Tibial nerve (tissue), 4 donors: ENCODE measurements at places on chromosomes 4 and X.
A peak's percentile ranks its signal among the peaks of the same experiment; 100 is the strongest.

GRCh38 chrX:15441464-15441863, 51.7 kb downstream of the PIR start:
- H3K36me3 ChIP-seq: no peaks in the 10 kb centered on the region
- no peaks in the 10 kb centered on the region for H3K4me1 ChIP-seq

- DNase-seq: no peak
- H3K27ac ChIP-seq: peak within 1 kb of the TSS; percentile 62
- no peaks in the 10 kb centered on the region for H3K36me3 ChIP-seq
- no peaks in the 10 kb centered on the region for H3K27me3 ChIP-seq
- no peaks in the 10 kb centered on the region for H3K4me1 ChIP-seq
- H3K4me3 ChIP-seq: peak within 1 kb of the TSS; percentile 61
Measured at GRCh38 chr4:186104114-186104889, at the start of gene FAM149A. Gene FAM149A, plus strand, starts transcription at chr4:186104704.

DNA sequence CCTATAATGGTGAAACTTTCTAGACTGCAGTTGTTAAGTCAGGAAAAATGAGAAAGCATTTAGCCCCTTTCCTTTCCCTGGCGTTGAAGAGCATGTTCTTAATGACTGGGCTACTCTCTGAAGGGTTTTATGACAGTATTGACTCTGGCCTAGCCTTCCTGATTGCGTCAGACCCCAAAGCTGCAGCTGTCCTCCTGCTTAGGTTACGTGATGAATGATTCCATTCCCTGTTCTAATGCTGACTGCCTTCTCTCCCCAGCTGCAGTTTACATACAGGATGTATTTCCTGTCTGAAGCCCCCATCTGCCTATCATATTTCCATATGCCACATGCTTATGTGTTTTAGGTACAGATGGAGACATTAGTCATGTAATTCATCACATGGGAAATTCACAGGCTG, 105.8 kb upstream of the EGFL6 start:
- H3K4me1 ChIP-seq: no peaks in the 10 kb centered on the region
- DNase-seq: peak; percentile 52
- H3K27me3 ChIP-seq: no peaks in the 10 kb centered on the region
- no peaks in the 10 kb centered on the region for H3K36me3 ChIP-seq
- H3K27ac ChIP-seq: peak overlapping the region; percentile 61

DNA sequence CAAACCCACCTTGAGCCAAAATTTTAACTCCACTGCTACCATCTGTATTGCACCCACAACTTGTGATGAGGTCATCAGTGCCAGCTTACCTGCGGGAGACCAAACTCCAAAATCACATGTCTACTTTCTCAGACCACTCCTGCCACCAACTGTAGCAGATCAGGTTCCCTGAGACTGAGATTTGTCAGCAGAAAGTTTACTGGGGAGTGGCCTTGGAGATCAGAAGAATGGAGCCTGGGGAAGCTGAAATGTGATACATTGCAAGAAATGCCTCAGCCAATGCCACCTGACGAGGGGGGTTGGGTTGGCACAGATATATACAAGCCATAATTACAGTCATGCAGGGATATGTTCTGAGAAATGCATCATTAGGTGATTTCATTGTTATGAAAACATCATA, 19.1 kb downstream of the HAUS3 start:
- no peaks in the 10 kb centered on the region for H3K27me3 ChIP-seq
- no peak for DNase-seq
- H3K4me1 ChIP-seq: peaks cover 8% of the 10 kb centered on the region
- H3K27ac ChIP-seq: no peak overlapping the region
- peaks cover 34% of the 10 kb centered on the region for H3K36me3 ChIP-seq
- no peak overlapping the region for H3K4me3 ChIP-seq

- H3K4me1 ChIP-seq: no peaks in the 10 kb centered on the region
- no peaks in the 10 kb centered on the region for H3K36me3 ChIP-seq
- no peaks in the 10 kb centered on the region for H3K27me3 ChIP-seq
- no peak for DNase-seq
- no peak overlapping the region for H3K4me3 ChIP-seq
Measured at GRCh38 chrX:153371256-153371655, 29.9 kb downstream of the PNMA6E start.

- DNase-seq: no peak
- no peak overlapping the region for H3K27ac ChIP-seq
- H3K27me3 ChIP-seq: no peaks in the 10 kb centered on the region
Measured at GRCh38 chr4:84753321-84753972, 170.5 kb downstream of the CDS1 start.

- H3K27ac ChIP-seq: no peak overlapping the region
- H3K36me3 ChIP-seq: no peaks in the 10 kb centered on the region
- DNase-seq: no peak
- no peak overlapping the region for H3K4me3 ChIP-seq
- H3K4me1 ChIP-seq: no peaks in the 10 kb centered on the region
Measured at GRCh38 chrX:23797371-23798128, 14.6 kb downstream of the SAT1 start.

DNA sequence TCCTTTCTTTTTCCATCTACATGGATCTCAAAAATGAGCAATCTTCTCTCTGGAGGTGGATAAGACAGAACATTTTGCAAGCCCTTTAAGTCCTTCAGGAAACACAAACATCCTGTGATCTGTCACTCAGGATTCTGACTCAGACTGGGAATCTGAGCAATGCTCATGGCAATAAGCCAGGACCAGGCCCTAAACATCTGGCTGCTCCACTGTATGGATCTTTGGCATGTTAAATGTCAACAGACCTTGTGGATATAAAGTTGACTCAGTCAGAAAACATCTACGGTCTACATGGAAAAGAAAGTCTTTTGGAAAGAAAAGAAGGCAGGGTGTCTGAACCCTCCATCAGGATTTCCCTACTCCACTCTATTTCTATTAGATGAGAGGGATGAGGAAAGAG, 17.8 kb upstream of the CHIC2 start:
- peaks cover 8% of the 10 kb centered on the region for H3K4me1 ChIP-seq
- H3K4me3 ChIP-seq: no peak overlapping the region
- no peak overlapping the region for H3K27ac ChIP-seq
- H3K27me3 ChIP-seq: no peaks in the 10 kb centered on the region
- H3K36me3 ChIP-seq: no peaks in the 10 kb centered on the region
- no peak for DNase-seq

DNA sequence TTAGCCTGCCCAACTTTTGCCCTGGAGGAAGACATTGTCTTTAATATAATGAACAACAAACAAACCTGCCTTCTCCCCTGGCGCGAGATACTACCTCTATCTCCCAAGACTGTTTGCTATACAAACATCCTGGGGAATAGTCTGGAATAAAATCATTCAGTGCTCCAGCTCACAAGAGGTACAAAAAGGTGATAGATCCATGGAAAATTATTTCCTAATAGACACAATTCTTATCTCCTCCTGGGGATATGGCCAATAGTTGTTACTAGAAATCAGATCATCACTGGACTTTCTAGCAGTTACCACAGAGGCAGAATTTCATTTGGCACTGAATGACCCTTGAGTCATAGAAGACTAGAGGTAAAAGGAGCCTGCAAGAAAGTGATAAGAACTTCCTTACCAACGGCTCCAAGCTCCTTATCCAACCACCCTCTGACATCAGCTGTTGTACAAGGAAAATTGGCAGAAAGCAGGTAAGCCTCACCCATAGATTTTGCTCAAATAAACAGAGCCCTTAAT, 38.1 kb downstream of the MID1 start:
- H3K4me1 ChIP-seq: no peaks in the 10 kb centered on the region
- H3K27ac ChIP-seq: no peak overlapping the region
- H3K4me3 ChIP-seq: no peak overlapping the region
- H3K36me3 ChIP-seq: no peaks in the 10 kb centered on the region
- no peak for DNase-seq
- no peaks in the 10 kb centered on the region for H3K27me3 ChIP-seq

DNA sequence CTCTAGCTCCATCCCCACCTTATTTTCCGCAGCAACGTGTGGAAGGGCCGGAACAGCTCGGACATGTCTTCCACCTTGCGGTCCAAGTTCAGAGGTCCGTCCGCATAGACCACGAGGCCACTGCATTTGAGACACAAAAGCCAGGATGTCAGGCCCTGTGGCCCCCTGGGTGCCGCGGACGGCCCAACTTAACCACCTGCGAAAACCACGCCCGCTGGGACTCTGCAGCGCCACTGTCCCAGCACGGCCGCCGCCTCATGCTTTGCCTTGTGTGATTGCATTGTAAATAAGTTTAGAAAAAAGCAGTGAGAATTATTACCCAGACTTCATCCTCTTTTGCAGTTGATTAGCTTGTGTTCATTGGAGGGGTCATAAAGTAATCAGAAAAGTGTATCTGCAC, 58.2 kb upstream of the MXD4 start:
- no peaks in the 10 kb centered on the region for H3K4me1 ChIP-seq
- no peak for DNase-seq
- H3K27ac ChIP-seq: no peak overlapping the region
- H3K4me3 ChIP-seq: no peak overlapping the region
- H3K27me3 ChIP-seq: no peaks in the 10 kb centered on the region

- peak overlapping the region; percentile 61 for H3K4me3 ChIP-seq
- peak overlapping the region; percentile 89 for H3K27ac ChIP-seq
- H3K4me1 ChIP-seq: no peaks in the 10 kb centered on the region
- peaks cover 17% of the 10 kb centered on the region for H3K36me3 ChIP-seq
Measured at GRCh38 chrX:101408532-101408841, 465 bp downstream of the HNRNPH2 start.

DNA sequence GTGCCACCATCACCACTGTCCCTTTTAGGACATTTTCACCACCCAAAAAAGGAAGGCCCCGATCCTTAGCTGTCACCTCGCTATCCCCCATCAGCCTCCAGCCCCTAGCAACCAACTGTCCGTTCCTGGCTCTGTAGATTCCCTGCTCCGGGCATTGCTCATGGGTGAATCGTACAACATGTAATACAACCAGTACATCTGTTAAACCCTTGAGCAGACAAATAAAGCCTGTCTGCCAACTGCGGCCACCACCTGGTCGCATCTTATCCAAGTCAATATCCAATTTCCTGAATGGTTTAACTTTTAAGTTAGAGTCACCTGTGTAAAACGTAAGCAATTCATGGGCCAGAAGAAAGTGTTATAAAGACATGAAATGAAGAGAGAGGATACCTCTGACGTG, 251.9 kb downstream of the AFAP1 start:
- H3K27ac ChIP-seq: no peak overlapping the region
- no peak for DNase-seq
- no peak overlapping the region for H3K4me3 ChIP-seq
- H3K4me1 ChIP-seq: no peaks in the 10 kb centered on the region
- H3K36me3 ChIP-seq: peaks cover 51% of the 10 kb centered on the region

DNA sequence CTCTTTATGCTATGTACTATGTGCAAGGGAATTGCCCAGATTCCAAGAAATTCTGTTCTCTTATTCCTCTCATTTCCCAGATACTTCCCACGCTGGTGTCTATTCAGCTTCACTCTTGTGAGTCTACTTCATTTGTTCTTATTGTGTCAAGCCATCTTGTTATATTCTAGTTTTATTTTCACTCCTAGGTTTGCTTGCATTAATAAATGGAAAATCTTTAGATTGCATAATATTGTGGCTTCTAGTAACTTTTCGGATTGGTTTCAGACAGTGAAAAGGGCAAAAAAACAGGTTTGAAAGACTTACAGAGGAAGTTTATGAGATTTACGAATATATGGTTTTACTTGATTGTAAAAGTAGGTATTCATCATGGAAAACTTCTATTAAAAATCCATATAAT, 128.4 kb downstream of the BTC start:
- H3K36me3 ChIP-seq: no peaks in the 10 kb centered on the region
- H3K4me1 ChIP-seq: no peaks in the 10 kb centered on the region
- H3K27me3 ChIP-seq: no peaks in the 10 kb centered on the region
- H3K4me3 ChIP-seq: no peak overlapping the region
- H3K27ac ChIP-seq: no peak overlapping the region
- no peak for DNase-seq

DNA sequence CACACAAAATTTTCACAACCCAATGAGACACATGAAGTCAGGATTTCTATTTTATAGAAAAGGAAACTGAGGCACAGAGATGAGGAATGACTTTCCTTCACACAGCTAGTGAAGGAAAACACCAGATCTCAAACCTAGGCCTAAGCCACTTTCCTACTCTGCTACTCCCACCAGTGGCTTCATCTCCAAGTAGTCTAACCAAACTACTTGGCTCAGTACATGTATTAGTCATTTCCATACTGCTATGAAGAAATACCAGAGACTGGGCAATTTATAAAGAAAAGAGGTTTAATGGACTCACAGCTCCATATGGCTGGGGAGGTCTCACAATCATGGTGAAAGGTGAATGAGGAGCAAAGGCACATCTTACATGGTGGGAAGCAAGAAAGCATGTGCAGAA, 196.6 kb downstream of the EVC2 start:
- H3K4me1 ChIP-seq: no peaks in the 10 kb centered on the region
- no peak overlapping the region for H3K4me3 ChIP-seq
- H3K27me3 ChIP-seq: no peaks in the 10 kb centered on the region
- no peak overlapping the region for H3K27ac ChIP-seq

- no peaks in the 10 kb centered on the region for H3K4me1 ChIP-seq
- H3K36me3 ChIP-seq: no peaks in the 10 kb centered on the region
- H3K27me3 ChIP-seq: no peaks in the 10 kb centered on the region
- no peak for DNase-seq
Measured at GRCh38 chrX:81414630-81415029, 212.7 kb downstream of the SH3BGRL start.

DNA sequence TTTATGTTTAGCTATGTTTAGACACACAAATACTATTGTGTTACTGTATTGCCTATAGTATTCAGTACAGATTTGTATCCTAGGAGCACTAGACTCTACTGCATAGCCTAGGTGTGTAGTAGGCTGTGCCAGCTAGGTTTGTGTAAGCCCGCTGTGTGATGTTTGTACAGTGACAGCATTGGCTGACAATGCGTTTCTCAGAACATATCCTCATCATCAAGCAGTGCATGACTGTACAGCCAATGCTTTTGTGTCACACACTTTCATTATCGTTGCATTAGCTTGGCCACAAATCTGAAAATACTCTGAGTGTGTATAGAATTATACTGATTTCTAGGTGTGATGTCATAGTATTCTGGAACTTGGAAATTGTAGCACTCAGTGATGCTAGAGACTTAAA, 63.4 kb downstream of the CLDN34 start:
- H3K4me1 ChIP-seq: no peaks in the 10 kb centered on the region
- no peak overlapping the region for H3K4me3 ChIP-seq
- DNase-seq: no peak
- no peaks in the 10 kb centered on the region for H3K36me3 ChIP-seq
- H3K27ac ChIP-seq: no peak overlapping the region

- no peaks in the 10 kb centered on the region for H3K4me1 ChIP-seq
- no peaks in the 10 kb centered on the region for H3K27me3 ChIP-seq
- H3K36me3 ChIP-seq: no peaks in the 10 kb centered on the region
- no peak overlapping the region for H3K4me3 ChIP-seq
Measured at GRCh38 chr4:25826074-25826752, 36.6 kb downstream of the SEL1L3 start.
